CD8-positive, alpha-beta memory T cell (primary cell): ENCODE measurements at places on chromosomes 6 and 20.

GRCh38 chr20:6468423-6469116 lies 298.9 kb upstream of the BMP2 start:
- no peak for DNase-seq

GRCh38 chr6:127462376-127462775 lies 3.2 kb upstream of the KIAA0408 start:
- DNase-seq: no peak

- no peak for DNase-seq
These were observed 145.5 kb upstream of the RNF24 start for GRCh38 chr20:4160761-4161305.

DNA sequence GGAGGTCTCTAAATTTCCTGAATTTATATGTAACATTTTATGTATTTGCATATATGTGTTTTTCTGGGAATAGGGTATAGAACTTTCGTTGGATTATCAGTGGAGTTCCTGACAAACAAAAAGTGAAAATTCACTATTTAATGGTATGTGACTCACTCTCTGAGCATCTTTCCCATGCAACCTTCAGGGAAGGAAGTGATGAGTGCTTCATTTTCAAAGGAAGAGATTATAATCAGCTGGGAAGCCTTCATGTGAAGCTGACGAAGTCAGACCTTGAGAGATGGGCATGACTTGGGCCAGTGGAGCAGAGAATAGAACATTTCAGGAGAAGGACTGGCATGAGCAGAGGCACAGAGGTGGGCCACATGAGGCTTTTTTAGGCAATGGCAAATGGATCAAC lies 72.7 kb downstream of the FAXC start:
- no peak for DNase-seq
